Activated naive CD8-positive, alpha-beta T cell treated with anti-CD3 and anti-CD28 coated beads, Interleukin-2, amount 50 U/mL, for 16 hours (primary cell): ENCODE measurements at places on chromosomes 2 and 18.
A peak's percentile ranks its signal among the peaks of the same experiment; 100 is the strongest.

GRCh38 chr18:10076502-10077030, 162.8 kb downstream of the VAPA start:
- no peak for DNase-seq

DNA sequence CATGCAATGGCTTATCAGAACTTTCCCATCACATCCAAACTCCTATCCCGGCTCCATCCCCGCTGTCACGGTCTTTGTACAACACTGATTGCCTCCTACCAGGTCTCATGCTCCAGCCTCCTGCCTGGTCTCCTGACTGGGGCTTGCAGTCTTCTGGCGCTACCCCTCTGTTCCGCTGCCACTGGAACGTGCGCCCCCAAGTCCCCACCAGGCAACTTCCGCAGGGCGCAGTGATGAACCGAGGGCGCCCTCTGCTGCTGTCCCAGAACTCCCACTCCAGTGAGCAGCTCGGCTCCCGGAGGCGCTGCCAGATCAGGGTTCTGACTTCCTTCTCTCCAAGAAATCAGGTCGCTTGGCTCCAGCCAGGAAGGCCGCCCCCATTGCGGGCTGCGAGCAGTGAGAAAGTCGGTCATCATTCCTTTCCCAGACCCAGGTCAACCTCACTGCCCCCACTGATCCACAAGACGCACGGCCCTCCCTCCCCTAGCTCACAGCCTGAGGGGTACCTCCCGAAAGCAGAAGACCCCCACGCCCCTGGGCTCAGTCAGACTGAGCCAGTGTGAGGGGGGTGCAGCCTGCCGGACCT, 43.9 kb upstream of the RAB11FIP5 start:
- DNase-seq: no peak

- no peak for DNase-seq
Measured at GRCh38 chr2:166539340-166540162, 45.5 kb upstream of the SCN7A start.

- no peak for DNase-seq
Measured at GRCh38 chr2:38571193-38571592, 31.5 kb downstream of the HNRNPLL start.

- DNase-seq: no peak
Measured at GRCh38 chr2:120396861-120397811, 51.2 kb downstream of the INHBB start.

DNA sequence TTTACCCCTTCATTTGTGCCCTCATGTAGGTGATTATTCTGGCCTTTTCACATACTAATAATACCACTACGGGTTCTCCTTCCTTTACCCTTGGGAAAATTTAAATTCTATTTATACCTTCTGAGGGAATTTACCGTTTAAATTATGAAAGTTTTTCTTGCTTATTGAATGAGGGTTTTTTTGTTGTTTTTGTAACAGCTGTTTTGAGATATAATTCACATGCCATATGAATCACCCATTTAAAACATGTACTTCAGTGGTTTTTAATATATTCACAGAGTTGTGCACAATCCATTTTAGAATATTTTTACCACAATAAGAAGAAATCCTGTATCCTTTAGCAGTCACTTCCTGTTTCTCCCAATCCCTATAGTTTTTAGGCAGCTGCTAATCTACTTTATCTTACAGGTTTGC, 54.7 kb downstream of the EML4 start:
- no peak for DNase-seq

DNA sequence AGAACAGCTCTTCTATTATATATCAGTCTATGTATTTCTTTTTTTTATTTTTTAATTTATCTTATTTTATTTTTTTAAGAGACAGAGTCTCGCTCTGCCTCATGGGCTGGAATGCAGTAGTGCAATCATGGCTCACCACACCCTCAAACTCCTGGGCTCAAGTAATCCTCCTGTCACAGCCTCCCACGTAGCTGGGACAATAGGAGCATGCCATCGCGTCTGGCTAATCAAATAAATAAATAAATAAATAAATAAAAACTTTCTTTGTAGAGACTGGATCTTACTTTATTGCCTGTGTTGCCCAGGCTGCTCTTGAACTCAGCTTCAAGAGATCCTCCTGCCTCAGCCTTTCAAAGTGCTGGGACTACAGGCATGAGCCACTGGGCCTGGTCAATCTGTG, 117.0 kb downstream of the RBMS1 start:
- no peak for DNase-seq

DNA sequence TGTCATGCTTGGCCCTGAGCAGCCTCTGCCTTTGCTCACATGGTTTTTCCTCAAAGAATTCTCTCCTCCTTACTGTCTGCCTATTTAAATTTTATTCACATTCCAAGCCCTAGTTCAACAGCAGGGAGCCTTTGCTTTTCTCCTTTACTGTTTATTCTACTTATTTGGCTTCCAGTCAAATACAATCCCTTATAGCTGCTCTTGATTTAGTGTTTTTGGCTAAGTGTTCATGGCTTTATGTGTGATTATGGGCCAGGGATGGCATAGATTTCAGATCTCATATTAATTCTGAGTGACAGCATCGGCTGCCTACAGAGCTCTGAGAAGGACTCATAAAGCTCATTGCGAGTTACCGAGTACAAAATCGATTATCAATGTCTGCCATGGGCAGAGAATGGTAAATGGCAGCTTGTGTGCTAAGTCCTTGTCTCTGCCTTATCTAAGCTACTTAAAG, 106.7 kb downstream of the METTL8 start:
- no peak for DNase-seq

GRCh38 chr2:11810237-11810977, 64.0 kb downstream of the LPIN1 start:
- no peak for DNase-seq

DNA sequence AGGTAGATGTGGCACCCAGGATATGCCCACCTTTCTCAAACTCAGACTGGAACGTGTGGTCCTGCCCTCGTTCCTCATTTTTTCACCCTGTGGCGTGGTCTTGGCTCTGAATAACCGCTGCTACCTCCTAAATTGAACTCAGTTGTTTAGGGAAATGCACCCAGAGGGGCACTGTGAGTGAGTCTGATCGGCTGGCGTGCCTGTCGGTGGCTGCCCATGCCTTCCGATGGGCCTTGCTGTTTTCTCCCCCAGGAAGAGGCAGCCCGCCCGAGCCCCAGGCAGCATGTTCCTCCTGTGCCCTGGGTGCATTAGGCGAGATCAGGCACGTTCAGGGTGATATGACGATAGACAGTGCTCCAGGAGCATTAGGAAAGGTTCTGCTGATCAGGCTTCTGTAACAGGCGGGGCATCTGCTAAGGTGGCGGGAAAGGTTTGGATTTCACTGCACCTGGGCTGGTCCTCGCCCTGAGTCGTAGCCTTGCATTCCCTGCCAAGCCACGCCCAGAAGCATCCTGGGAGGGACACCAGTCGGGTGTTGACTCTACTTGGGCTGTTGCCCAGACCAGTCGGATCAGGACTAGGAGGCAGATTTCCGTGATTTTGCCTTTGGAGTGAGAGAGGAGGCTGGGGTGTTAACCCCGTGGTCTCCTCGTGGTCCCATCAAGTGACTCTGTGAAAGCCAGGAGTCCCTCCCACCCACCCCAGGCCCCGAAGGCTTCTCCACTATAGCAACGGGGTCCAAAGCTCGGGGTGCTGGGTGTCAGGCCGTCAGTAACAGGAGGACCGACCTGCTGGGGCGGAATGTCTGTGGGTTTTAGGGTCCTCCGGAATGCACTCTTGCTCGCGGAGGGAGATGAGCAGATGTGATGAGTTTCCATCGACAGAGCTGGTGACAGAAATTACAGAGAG, 75.1 kb downstream of the SH3BP4 start:
- no peak for DNase-seq

GRCh38 chr2:168703926-168704325, 98.5 kb upstream of the NOSTRIN start:
- no peak for DNase-seq

DNA sequence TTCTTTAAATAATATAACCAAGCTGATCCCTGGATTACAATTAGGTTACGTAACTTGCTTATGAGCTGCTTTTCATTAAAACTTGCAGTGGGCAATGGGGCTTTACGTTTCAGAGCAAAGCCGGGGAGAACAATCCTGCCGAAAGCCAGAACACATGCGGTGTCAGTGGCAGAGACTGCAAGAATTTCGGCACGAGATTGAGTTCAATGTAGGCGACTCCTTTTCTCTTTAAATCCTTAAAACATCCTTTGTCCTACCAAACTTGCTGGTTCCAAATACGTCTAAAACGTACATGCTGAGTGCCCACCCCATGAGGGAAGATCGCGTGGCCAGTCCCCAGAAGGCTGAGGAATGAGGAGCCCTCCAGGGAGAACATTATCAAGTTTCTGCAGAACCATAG, 36.8 kb upstream of the NCOA1 start:
- no peak for DNase-seq

GRCh38 chr18:59308248-59308937, 10.1 kb downstream of the CPLX4 start:
- DNase-seq: peak; percentile 47

- no peak for DNase-seq
Measured at GRCh38 chr18:61544178-61544577, 210.9 kb downstream of the CDH20 start.

DNA sequence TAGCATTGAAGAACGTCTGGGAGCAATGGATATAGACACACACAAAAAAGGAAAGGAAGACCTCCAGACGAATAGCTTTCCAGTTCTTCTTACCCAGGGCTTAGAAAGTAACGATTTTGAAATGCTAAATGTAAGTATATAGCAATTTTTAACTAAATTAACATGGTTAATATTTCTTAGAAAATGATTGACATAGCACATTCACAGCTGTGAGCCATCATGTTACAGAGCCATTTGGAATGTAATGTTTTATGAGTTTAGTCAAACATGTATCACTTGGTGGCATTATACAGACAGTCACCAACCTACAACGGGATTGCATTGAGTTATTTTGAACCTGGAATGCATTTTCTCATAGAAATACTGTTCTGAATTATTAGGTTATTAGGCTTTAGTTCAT, 35.1 kb downstream of the WDR43 start:
- no peak for DNase-seq

DNA sequence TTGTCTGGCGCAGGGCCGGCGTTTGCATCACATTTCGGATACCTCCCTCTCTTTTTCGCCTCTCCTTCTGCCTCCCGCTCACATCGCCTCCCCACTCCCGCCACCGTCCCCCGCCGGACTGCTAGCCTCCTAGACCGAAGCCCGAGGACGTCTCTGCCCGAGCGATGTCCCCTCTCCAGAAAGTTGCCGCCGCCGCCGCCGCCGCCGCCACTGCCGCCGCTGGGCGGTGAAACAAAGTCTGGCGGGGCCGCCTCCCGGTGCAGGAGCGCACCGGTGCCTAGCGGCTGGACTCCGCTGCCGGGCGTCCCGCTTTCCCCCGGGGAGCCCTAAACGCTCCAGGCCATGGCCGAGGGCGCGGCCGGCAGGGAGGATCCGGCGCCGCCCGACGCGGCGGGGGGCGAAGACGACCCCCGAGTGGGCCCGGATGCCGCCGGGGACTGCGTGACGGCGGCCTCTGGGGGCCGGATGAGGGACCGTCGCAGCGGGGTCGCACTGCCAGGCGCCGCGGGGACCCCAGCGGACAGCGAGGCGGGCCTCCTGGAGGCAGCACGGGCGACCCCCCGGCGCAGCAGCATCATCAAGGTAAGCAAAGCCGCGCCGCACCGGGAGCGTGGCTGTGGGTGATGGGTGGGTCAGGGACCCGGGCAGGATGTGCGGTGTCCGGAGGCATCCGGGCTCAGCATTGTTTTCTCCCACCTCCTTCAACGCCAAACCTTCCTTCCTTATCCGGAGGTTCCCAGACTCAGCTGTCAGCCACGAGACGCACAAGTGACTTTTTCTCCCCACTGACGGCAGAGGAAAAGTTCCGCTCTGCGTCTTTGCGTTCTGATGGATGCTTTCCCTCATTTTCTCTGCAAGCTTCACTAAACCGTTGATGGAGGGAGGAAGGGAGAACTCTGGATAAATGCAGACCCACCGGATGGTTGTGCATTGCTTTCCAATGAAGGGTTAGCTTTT, 643 bp downstream of the PLCL1 start:
- DNase-seq: no peak

GRCh38 chr2:165877565-165878550, 75.7 kb downstream of the TTC21B start:
- no peak for DNase-seq

DNA sequence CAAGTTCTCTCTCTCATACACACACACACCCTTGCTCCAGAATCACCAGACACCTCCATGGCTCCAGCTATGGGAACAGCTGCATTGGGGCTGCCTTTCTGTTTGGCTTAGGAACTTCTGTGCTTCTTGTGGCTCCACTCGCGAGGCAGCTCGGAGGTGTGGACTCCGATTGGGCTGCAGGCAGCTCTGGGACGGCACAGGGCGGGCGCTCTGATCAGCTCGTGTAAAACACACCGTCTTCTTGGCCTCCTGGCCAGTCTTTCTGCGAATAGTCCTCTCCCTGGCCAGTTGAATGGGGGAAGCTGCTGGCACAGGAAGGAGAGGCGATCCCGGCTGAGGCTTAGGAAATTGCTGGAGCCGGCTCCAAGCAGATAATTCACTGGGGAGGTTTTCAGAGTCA, 22.4 kb downstream of the FOSL2 start:
- DNase-seq: no peak

GRCh38 chr2:233815861-233816260, 37.7 kb downstream of the MROH2A start:
- DNase-seq: no peak

- no peak for DNase-seq
Measured at GRCh38 chr18:7754258-7754657, 187.1 kb downstream of the PTPRM start.

- no peak for DNase-seq
Measured at GRCh38 chr2:105610576-105611332, 134.0 kb upstream of the NCK2 start.

GRCh38 chr18:12308386-12309100, 502 bp downstream of the TUBB6 start:
- no peak for DNase-seq

DNA sequence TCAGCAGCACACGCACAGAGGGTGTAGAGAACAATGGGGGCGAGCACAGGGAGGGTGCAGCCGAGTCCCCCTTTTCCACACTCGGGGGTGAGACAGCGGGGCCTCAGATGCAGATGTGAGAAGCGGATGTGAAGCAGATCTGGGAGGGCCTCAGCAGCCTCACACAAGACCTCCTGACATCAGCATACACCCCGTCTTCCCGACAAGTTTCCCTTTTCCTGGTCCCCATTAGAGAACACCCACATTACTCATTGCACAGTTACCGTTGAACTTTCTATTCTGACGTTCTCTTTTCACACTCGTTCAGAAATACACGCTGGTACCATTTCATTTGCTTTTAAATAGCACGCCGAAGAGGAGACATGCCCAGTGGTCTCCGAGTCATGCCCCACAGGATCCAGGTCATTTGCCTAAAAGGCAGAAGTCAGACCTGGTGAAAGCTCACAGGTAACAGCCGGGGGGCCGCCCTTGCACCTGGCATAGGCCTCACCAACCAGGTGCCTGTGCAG, 129.5 kb upstream of the ID2 start:
- DNase-seq: no peak

GRCh38 chr2:233179848-233180366, 71.6 kb upstream of the ATG16L1 start:
- no peak for DNase-seq

- DNase-seq: no peak
Measured at GRCh38 chr2:164510895-164511294, 110.4 kb downstream of the GRB14 start.

- DNase-seq: no peak
Measured at GRCh38 chr2:235098269-235098668, 146.5 kb downstream of the SH3BP4 start.

GRCh38 chr2:118459426-118459825, 371.2 kb downstream of the INSIG2 start:
- DNase-seq: no peak

- DNase-seq: no peak
Measured at GRCh38 chr2:240438810-240439697, 3.6 kb downstream of the GPC1 start.

GRCh38 chr2:150716186-150716585, 228.7 kb upstream of the RND3 start:
- no peak for DNase-seq

- no peak for DNase-seq
Measured at GRCh38 chr2:237236188-237236587, 150.5 kb downstream of the COPS8 start.
